ENCODE measurements at places on chromosomes 4 and X.

GRCh38 chrX:17012465-17012864, 66.0 kb downstream of the REPS2 start:
- DNase-seq, result no peak

- DNase-seq, result no peak
Measured at GRCh38 chr4:113604955-113605354, 156.6 kb downstream of the CAMK2D start.

DNA sequence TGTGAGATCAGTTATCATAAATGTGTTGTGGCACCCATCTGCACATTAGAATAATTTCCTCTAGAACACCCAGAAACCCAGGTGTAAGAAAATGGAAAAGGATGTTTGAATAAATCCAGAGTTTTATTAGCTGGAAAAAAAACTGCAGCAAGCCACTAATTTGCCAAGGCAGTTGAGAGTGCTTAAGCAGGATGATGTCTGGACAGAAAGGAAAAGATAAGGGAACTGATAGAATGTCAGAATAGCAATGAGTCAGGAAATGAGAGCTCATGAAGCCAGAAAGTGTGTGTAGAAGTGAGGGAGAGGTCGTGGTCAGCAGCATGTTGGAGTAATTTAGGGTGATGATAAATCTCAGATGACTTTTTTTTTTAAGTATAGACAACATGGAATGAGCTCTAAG, 15.2 kb upstream of the NEUROG2 start:
- DNase-seq, result no peak

- DNase-seq, result no peak
Measured at GRCh38 chr4:85979276-85979675, 380.6 kb downstream of the MAPK10 start.

DNA sequence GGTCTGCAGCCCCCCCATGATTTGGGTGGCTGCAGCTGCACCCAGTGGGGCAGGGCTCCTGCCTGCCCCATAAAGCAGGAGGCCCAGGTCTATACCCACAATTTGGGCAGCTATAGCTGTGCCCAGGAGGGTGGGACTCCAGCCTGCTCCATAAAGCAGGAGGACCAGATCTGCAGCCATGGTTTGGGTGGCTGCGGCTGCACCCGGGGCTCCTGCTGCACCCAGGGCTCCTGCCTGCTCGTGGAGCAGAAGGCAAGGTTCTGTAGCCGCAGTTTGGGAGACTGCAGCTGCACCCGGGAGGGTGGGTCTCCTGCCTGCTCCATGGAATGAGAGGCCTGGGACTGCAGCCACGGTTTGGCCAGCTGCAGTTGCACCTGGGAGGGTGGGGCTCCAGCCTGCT, 81.1 kb downstream of the ATRX start:
- no peak for DNase-seq

DNA sequence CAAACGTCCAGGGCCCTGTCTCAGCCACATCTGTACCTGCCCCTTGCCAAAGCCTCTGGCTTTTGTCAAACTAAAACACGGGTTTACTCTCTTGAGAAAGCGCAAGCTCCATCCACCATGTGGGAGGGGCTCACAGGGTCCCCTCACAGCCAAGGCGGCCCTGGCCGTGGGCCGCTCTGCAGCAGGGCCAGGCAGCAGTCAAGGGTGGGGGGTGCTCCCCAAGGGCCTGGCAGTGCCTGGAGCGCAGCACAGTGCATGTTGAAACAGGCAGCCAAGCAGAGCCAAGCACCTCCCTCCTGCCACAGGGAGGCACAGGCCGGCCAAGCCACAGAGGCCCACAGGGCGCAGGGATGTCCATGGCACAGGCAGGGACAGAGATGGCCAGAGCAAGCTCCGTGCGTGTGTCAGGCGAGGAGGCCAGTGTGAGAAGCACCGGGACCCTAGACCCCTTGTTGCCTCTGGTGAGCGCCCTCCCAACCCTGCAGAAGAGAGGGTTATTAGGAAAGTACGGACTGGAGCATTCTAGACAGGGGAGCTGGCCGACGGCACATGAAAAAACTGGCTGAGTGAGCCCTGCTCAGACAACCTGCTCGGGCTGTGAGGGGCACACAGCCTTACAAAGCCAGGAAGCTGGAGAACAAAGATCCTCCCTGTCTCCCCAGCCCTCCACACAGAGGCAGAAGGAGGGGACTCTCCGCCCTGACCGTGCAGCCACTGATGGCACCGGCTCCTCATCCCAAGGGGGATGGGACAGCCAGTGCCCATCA, 39.0 kb downstream of the FAM53A start:
- no peak for DNase-seq

DNA sequence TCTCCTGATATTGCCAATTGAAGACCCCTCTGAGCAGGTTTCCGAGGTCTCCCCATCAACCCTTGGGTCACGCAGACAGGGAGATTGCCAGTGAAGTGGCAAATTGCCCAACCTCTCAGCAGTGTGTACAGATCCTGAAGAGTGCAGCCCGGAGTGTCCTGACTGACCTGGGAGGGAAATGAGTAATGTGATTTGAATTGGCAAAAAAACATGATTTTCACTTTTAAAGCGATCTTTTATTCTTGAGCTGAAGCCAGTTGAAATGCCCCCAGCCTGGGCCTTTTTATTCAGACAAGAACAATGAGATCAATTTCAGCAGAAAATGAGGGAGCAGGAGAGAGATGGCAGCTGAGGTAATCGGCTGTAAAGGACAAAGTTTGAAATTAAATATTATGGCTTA, 401.8 kb downstream of the RAPGEF2 start:
- no peak for DNase-seq

DNA sequence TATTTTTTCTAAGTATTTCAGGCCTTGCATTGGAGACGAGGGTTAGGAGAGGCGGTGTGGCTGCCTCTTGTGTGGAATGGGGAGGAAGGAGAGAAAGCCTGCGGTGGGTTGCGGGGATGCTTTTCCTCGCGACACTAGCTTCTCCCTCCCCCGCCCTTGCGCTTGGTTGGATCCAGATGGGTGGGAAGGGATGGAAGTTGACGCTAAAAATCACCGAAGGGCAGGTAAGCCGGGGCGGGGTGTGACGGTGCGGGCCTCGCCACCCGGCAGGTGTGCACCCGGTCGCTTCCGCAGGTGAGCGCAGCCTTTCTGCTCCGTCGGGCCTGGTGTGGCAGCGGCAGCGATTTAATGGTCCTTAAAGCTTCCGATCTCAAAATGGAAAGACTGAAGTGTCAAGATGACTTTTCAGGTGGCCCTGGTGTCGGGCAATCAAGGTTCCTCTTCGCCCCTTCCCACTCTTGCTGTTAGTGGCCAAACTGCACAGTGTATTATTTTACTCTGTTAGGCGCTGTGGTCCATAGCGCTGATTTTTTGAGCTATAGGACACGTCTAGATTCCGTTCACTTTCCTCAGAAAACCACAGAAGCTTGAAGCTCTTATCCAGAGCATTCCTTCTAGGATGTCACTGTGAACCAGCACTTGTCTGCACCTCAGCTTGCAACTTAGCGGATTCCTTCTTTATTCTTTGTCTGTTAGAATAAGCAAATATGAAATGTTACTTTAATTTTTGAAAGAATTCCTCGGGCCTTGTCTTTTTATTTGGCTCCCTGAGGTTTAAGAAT, 765 bp downstream of the ENOPH1 start:
- peak; percentile 47 for DNase-seq

- no peak for DNase-seq
Measured at GRCh38 chrX:84186603-84187532, 1.1 kb downstream of the RPS6KA6 start.

All from stimulated activated CD4-positive, alpha-beta T cell treated with anti-CD3 and anti-CD28 coated beads, Interleukin-2, amount 100 ng/mL, for 24 hours (primary cell).